ENCODE measurements at places on chromosomes 7 and 10.

- no peak for DNase-seq
Measured at GRCh38 chr10:53899463-53900160, 901.4 kb downstream of the PCDH15 start.

GRCh38 chr7:885893-886625 is 9.7 kb downstream of the GET4 start:
- DNase-seq: no peak

- no peak for DNase-seq
Measured at GRCh38 chr7:107035446-107035845, 9.1 kb upstream of the PRKAR2B start.

DNA sequence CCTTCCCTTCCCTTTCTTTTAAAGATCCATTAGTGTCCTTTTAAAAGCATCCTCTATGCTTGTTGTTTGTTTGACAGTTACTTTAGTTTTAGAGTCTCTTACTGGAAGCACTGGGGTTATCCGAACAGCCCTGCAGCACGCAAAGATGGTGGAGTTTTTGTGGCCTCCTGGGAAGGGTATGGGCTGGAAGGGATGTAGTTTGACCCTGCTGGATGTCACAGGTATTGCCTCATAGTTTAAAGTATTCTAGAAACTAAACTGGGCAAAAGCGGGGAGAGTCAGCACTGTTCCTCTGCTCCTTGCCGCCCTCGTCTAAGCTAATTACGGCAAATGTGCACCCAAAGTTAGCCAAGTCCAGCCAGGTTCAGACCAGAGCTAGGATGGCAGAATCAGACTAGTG is 35.8 kb upstream of the GNAI1 start:
- no peak for DNase-seq

GRCh38 chr10:30445711-30446110 is 11.7 kb downstream of the MAP3K8 start:
- no peak for DNase-seq

GRCh38 chr10:74189999-74190421 is 39.0 kb downstream of the ADK start:
- no peak for DNase-seq

- no peak for DNase-seq
Measured at GRCh38 chr10:110885932-110886674, 14.4 kb downstream of the PDCD4 start.

DNA sequence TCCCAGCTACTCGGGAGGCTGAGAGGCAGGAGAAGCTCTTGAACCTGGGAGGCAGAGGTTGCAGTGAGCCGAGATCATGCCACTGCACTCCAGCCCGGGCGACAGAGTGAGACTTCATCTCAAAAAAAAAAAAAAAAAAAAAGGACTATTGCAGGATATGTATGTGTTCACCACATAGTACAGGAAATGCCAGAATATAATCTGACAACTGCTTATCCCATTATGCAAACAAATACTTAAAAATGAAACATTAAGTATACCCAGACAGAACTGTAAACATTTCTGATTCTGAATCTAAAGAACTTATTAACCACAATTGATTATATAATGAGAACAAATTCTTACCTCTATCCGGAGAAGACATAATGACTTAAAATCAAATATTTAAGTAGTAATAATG is 18.7 kb downstream of the DKK1 start:
- DNase-seq: no peak

- DNase-seq: no peak
Measured at GRCh38 chr7:105932835-105933477, 30.1 kb upstream of the CDHR3 start.

GRCh38 chr7:36406156-36406555 is 16.5 kb downstream of the ANLN start:
- DNase-seq: no peak

DNA sequence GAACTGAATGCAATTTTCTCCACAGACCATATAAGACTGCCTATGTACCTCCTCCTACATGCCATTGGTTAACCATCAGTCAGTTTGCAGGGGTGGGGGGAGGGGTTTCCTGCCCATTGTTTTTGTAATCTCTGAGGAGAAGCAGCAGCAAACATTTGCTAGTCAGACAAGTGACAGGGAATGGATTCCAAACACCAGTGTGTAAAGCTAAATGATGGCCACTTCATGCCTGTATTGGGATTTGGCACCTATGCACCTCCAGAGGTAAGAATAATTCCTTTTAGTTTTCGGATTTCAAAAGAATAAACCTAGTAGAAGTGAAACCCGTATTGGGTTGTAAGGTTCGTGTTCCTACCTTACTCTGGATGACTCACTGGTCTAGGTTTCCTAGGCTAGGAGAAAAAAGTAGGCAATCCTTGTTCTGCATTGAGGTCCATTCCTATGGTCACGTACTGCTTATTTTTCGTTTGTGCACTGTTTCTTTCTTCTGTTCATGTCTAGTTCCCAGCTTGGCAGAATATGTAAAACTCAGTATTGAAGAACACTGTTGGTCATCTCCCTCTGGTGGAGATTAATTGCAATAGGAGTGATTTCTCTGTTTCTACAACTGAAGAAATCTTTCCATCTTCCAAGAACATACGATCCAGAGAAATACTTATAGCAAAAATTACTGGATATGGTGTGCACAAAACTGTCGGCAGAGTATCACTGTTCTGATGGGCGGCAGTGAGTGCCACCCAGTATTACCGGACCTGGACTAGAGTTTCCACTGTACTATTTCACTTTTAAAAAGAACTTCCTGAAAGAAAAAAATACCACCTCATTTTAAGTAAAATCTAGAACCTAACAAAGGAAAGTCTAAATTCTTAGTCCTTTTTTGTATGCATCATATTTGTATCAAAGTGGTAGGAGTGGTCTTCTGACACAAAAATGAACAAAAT is at the start of gene AKR1C3:
Gene AKR1C3 (plus strand): TSS at position 150 of the 941 bp plus-strand sequence. CDS start 31 bp downstream, at position 181.
- peak; percentile 84 for DNase-seq

DNA sequence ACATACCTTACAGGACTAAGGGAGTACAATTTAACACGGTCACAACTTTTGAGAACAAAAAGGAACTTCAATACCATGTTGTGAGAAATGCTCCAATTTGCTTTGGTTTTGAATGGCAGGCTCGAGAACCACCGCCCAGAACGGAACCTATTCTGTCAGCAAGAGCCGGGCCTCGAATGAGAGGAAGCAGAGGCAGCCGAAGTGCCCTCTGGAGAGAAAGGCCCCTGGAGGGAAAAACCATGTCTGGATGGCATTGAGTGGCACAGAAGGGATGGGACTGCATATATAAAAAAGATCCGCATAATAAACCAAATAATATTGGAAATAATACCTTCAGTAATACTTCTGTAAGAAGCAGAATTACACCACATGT is 85.6 kb downstream of the CHST15 start:
- no peak for DNase-seq

GRCh38 chr7:20435305-20435704 is 104.6 kb downstream of the ITGB8 start:
- no peak for DNase-seq

- no peak for DNase-seq
Measured at GRCh38 chr10:11704092-11704491, 38.1 kb upstream of the ECHDC3 start.

DNA sequence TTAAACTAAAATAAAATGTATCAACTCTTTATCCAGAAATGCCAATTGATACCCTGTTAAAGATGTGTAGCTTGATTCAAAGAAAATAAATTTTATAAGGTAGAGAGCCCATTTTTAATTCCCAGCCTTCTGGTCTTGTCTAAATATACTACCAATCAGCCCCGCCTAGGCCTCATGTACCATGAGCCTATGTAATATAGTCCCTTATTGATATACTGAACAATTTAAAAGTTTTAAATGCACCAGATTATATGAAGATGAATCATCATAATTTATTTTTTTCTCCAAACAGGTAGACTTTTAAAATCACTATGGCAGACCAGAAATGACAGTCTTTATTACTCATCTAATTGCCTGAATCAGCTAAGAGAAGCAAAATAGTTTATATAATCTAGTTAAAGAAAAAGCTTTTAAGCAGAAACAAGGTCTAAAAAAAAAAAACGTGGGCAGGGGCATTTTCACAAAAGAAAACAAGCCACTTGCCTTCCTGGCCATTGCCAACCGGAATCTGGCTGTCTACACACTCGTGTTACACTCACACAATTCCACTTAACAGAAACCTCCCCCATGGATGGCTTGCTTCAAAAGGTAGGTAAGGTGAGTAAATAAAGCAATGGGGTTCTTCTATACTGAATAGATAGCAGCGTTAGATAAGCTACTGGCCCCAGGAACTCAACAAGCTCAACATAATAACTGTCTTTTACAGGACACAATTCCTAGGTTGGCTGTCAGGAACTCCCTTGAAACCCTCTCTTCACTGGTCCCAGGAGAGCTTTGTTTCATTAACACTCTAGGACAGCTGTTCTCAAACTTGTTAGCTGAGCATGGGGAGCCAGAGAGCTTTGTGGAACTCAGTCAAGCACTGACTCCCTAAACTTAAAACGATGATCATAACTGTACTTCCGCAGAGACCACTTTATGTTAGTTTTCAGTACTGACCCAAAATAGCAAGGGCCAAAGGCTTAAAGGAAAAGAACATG is 37.2 kb downstream of the RAPGEF5 start:
- DNase-seq: no peak

DNA sequence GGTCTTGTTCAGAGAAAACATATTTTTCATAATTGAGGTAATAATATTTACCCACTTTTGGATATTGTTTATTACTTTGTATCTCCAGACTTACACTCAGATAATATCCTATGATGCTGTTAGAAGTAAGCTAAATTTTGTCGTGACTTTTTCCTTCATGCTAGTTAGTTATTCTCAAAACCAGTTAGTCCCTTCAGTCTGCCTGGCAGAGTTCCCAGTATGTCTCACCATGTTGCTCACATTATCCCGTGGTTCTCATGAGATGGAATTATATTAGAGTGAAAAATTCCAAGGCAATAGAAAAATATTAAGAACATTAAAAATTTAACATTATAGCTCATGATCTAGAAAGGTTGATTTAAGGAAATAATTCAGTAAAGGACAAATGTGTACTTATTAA is 81.5 kb upstream of the SMIM30 start:
- DNase-seq: no peak

DNA sequence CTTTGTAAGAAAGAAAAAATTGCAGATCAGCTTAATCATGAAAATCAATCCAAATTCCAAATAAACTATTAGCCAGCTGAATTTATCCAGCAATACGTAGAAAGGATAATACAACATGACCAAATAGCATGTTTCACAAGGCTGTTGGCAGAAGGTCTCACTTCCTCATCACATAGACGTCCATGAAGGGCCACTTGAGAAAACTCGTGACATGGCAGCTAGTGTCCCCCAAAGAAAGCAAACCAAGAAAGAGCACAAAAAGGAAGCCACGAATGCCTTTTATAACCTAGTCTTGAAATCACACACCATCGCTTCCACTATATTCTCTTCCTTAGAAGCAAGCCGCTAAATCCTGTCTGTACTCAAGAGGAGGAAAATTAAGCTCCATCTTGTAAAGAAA is 105.6 kb upstream of the NRBF2 start:
- DNase-seq: no peak

DNA sequence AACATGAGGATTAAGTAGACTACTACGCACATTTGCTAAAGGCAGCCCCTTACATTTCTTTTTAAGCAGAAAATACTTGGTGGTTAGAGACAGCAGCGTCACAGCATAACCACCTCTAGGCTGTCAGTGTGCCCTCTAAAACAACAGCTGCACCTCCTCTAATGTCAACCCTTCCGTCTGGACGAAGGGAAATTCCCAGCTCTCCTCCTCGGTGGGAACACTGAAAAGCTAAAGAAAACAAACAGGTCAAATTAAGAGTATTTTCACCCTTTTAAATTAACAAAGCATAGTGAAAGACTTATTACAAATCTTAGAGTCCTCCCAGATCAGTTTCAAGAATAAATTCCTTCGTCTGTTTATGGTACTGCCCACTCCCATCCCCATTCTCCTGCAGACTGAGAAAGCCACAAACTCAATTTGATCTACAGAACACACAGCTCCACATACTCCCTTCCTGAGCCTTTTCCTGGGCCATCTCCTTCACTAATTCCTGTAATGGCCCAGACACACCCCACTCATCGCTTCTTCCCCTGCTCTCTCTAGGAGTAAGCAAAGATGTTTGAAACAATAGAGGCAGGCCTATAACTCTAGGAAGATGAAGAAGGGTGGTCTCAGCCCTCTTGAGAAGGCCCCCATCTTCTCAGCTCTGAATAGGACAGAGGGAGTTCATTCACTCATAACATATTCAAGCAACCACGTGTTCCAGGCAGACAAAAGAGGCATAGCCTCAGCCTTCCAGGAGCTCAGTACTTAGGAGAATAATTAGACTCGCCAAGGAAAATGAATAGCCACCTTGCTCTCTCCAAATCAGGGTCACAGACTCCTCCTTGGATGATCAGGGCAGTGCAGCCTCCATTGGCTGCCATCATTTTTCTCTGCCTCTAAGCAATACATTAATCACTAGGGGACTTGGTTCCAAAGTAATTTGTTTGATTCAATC is 47.5 kb upstream of the HNRNPH3 start:
- DNase-seq: no peak

DNA sequence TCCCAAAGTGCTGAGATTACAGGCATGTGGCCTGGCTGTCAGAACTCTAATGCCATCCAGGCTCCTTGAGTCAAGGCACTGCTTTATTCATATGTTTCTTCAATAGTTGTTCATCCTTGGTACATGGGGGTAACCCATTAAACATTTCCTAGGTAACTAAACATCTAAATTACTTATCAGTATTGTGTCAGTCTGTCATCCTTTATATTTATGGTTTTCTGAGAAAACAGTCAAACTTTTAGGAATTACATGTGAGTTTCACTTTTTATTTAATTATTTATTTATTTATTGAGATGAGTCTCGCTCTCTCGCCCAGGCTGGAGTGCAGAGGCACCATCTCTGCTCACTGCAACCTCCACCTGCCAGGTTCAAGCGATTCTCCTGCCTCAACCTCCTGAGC is 45.5 kb upstream of the LAMB1 start:
- no peak for DNase-seq

GRCh38 chr10:103833731-103834365 is 21.5 kb downstream of the SH3PXD2A start:
- DNase-seq: no peak

DNA sequence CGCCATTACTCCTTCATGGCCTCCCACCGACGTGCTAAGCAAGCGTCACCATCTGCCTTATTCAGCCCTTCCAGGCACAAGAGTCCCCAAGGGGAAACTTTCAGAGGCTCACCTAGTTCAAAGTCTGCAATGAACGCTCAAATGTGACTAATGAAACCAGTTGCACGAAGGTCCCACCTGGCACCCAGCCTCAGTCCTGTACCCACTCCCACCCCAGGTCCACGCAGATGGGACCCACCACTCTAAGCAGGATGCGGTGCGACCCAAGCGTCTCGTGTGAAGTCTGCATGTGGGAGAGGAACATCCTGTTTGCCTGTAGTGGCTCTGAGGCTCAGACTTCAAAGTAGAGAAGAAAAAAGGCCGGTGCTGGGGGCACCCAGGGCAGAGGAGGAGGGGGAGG is 40.3 kb downstream of the RGS10 start:
- no peak for DNase-seq

DNA sequence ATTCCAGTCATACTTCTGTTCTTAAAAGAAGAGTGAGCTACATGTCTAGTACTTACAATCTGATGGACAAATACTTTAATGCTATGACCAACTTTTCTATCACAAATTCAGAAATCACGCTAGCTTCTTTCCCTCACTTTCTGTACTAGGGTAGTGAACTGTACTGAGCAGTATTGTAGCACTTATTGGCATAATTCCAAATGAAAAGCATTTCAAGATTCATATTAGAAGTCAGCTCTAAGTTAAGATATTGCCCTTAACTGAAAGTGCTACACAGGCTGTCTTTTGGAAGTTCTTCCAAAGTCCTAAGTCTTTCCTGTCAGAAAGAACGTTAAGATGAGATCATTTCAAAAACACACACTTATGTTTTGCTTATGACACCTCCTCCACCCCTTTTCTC is 13.4 kb downstream of the P4HA1 start:
- DNase-seq: no peak

GRCh38 chr7:92634205-92634604 is 44.0 kb upstream of the FAM133B start:
- no peak for DNase-seq
